ENCODE measurements at places on chromosomes 6 and 20.

DNA sequence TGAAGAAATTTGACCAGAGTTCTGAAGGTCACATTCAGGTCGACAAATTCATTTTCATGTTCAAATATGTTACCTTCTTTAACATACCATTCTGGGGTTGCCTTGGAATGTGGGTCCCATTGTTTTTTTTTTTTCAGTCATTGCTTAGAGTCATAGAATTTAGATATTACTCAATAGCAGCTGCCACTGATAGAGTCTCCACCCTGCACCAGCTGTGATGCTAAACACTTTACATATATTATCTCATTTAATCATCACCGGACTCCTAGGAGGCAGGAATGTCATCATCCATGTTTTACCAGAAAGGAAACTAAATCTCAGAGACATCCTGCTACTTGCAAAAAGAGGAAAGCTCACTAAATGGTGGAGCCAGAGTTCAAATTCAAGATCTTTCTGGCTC is 204.7 kb downstream of the ESR1 start:
- no peak for DNase-seq

DNA sequence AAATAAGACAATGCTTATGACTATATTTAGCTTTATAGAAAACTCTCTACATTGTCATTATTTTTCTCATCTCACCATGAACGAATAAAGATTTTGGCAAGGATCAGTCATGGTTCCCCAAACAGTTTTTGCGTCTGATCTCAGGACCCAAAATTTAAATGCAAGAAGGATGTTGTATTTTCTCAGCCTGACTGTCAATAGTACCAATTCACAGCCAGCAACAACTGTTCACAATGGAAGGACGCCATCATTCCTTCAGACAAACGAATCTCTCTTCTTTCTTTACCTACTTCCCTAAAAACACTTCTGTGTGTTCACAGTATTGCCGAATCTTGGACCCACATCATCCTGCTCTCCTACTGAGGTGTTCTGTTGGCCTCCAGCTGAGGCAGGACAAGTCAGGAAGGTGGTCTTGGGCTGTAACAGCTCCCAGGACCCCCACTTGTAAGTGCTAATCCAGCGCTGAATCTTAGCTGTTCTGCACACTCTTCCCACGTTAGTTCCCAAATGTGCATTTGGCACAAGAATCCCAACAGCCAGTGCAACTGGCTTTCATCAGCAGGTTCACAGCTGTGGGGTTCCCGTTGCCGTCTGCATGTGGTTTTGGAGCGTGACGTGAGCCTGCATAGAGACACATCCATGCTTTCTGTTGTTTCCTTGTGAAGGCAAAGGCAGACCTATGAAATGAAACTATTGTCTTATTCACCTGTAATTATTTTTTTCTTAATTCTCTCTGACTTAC is 600.0 kb downstream of the QKI start:
- no peak for DNase-seq

DNA sequence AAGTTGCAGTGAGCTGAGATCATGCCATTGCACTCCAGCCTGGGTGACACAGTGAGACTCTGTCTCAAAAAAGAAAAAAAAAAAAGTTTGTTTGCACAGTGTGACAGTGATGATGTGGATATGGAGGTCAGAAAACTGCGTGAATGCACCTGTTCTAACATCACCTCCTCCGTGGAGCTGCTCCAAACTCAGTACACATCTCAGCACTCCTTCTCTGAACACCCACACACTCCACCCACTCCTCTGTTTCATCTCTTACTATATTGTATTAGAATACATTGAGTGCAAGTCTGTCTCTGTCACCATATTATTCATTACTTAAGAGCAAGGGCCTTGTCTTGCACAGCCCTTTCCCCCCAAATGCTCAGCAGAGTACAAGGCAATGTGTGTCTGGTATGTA is 51.5 kb upstream of the ENPP4 start:
- no peak for DNase-seq

- no peak for DNase-seq
Observed at GRCh38 chr6:34005901-34006531, 139.9 kb downstream of the GRM4 start.

DNA sequence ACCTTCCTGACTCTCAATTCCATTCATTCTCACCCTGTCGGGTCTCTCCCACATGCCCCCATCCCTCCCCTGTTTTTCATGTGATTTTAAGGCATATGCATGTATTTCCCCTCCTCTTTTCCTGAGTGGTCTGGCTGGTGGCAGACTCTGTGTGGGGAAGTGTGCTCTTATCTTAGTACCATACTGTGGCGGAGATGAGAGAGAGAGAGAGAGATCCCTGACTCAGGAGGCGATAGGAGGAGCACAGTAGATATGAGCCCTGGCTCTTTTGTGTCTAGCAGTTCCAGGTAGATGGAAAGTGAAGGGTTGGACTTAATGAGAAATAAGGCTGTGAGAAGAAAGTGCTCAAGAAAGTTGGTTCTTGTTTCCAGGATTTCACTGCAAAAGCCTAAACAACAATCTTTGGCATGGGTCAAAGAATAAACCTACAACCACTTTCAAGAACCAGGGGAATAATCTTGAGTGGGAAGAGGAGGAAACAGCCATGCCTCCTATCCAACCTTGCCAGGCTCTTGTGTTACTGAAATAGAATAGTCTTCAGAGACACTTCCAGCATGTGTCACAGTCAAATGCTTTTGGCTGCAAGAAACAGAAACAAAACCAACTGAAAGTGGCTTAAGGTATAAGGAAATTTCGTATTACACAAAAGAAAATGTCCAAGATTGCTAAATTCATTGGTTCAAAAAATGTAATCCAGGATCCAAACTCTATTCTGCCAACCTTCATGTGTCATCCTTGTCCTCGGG is 123.8 kb upstream of the MYLIP start:
- DNase-seq: no peak

DNA sequence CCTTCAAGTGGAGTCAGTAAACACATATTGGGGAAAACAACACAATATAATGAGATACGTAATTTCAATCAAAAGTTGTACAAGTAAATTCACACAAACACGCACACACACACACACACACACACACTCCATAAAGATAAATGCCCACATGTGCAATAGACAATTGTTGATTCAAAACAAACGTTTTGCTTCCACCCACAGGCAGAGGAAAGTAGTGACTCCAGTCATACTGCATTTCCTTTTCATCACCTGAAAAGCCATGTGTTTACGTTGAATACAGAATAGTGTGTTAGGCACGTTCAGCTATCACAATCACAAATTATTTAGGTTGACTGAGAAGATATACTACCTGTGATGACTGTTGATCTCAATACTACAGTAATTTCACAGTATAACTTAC is 443.8 kb upstream of the MANEA start:
- DNase-seq: no peak

DNA sequence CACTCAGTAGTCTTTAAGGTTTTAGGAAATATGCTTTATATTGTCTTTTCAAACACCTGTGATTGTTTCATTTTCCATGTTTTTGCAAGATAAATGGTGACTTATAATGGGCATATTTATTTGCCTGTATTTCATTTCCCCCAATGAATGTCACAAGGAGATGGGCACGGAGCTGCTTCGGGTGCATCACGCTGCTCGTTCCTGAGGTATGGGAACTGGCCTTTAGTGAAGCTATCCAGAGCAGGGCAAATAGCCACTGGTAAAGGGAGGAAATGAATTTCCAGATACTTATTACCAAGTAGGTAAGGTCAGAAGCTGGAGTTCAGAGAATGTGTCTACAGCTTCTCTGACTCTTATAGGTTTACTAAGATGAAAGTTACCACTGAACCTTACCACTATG is 3.7 kb downstream of the POU3F2 start:
- DNase-seq: no peak

DNA sequence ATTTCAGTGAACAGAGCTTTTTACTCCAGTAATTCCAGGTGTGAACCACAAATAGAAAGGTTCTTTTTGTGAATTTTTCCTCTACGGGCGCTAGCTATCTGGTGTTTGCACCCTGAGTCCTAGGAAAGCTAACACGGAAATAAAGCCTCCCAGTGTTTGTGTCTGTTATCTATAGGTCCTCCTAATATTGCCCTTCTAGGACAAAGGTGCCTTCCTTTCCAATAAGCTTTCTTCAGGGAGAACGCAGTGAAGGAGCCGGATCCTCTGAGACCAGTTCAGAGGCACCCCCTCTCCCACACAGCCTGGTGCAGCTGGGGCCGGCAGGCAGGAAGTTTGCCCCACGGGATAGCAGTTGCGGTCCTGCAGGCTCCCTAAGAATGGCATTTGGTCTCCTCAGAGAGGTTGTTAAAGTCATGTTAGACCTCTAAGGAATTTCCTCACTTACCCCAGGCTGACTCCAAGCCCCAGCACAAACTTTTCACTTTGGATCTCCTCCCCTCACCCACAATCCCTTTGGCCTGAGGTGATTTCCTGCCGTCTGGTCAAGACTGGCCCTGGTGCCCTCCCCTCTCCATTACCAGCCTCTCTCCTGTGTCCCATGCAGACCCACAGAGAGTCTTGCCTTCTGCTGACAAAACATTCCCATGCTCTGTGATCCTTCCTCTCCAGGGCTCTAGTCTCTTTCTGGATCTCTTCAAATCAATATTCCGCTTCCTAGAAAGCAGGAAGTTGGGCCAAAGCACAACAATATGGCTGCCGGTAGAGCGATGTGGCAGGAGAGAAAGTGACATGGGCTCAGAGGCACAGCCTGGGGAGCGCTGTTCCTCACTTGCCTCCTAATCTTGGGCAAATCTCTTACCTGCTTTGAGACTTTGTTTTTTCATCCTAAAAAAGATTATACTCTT is 126.0 kb downstream of the MOXD1 start:
- no peak for DNase-seq

GRCh38 chr6:143183666-143184065 is 123.0 kb downstream of the AIG1 start:
- DNase-seq: no peak

GRCh38 chr6:90204327-90205056 is 92.2 kb downstream of the BACH2 start:
- no peak for DNase-seq

All from renal pelvis (tissue), 12 donors.